Stimulated activated CD4-positive, alpha-beta T cell treated with anti-CD3 and anti-CD28 coated beads, Interleukin-12 subunit alpha, Interleukin-12 subunit beta, amount 100 ng/mL, for 4 hours (primary cell): ENCODE measurements at places on chromosomes 12 and 14.
A peak's percentile ranks its signal among the peaks of the same experiment; 100 is the strongest.

DNA sequence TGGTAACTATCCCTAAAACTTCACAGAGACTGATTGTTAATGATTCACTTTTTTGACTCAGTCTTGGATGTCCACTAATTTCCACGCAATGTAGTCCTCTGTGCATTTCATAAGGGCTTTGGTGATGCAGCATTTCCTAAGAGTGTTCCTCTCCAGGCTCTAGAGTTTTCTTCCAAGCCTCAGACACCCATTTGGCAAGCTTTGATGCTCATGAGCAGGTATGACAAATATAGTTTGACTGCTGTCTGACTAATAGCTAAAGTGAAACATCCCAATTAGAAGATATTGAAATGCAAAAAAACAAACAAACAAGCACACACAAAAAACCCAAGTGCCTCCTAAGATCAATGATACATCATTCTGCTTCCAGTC, 1.5 kb upstream of the VAMP1 start:
- DNase-seq = no peak

DNA sequence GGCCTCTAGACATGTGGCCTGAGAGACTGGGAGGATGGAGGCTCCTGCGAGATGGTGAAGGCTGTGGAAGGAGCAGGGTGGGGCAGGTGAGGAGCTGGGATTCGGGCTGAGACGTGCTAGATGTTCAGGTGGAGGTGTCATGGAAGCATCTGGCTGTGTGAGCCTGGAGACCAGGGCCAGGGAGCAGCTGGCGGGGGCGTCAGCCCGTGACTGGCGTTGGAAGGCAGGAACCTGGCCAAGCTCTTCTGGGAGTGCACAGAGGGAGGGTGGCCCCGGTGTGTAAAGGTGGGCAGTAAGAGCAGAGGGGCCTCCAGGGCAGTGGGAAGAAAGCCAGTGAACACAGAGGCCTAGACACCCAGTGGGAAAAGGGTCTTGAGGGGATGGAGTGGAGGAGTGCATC, 55.1 kb upstream of the RD3L start:
- no peak for DNase-seq

GRCh38 chr12:56932146-56932545, 2.1 kb downstream of the SDR9C7 start:
- DNase-seq = no peak

DNA sequence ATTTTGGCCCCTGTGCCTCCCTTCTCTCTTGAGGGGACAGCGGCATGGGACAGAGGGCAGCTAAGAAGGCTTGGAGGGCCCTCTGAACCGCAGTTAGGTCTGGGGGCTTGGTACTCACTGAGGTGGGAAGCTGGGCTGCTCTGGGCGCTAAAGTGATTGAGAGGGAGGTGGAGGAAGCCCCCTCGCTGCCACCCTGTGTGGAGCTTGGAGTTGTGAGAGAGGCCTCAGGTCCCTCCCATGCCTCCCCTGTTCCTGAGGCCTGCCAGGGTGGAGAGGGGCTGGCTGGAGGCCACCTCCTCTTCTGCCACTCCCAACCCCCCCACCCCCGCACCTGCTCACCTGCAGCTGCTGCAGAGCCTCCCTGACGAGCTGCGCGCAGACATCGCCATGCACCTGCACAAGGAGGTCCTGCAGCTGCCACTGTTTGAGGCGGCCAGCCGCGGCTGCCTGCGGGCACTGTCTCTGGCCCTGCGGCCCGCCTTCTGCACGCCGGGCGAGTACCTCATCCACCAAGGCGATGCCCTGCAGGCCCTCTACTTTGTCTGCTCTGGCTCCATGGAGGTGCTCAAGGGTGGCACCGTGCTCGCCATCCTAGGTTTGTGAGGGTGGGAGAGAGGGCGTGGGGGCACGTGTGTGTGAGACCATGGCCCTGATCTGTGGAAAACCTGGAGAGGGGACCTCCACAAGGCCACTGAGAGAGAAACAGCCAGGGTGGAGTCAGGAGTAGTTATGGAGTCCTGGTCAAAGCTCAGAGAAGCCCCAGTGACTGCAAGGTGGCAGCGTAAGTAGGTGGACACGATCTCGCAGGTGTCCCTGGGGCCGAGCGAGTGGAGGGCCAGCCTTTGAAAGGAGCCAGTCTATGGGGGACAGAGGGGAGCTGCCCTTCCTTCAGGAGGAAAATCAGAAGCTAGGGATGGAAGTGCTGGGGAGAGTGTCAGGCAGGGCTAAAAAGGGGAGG, 11.2 kb downstream of the KCNH3 start:
- no peak for DNase-seq

- no peak for DNase-seq
Measured at GRCh38 chr12:66516561-66516960, 162.3 kb downstream of the GRIP1 start.

- no peak for DNase-seq
Measured at GRCh38 chr12:32051511-32052211, 55.0 kb upstream of the BICD1 start.

DNA sequence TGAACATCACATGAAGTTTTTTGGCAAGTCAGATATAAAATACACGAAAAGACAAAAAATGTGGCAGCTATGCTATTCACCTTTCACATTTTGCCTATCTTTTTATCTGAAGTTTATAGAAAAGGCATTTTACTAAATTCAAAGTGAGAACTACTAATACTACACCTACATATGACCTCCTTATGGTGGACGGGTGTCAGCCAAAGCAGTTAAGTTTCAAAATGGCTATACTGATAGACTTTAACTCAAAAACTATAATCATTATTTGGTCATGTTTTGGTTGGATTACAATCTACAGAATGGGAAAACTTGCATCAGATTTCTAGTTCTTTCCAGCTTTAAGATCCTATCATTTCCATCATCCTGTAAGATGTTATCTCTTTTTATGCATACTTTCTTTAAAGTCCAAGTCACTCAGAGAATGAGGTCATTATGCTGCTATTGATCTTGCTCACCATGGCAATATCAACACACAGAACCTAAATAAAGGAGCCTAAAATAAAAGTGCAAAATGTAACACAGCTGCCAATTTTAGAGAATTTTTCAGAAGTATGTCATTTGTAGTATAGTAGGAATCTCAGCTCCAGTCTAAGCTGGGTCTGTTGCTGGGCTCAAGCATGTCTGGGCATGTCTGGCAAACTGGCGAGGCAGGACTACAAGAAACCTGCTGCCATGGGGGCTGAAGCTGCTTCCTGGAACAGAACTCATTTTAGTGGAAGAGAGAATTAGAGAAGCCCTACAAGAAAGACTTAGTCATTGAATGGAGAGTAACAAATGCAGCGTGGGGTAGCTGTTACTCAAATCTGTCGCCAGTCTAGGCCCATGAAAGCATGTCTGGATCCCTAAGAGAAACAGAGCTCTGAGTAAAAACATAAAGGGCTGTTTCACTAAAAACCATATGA, 7.6 kb upstream of the AEBP2 start:
- DNase-seq = peak; percentile 11

GRCh38 chr12:132163041-132163910, 19.0 kb downstream of the NOC4L start:
- no peak for DNase-seq

- DNase-seq = no peak
Measured at GRCh38 chr14:59629444-59630287, 53.1 kb upstream of the CCDC175 start.

GRCh38 chr12:124864326-124864752, 675 bp upstream of the SCARB1 start:
- DNase-seq = no peak

GRCh38 chr14:38469156-38469555, 213.3 kb upstream of the CLEC14A start:
- DNase-seq = no peak

- DNase-seq = no peak
Measured at GRCh38 chr12:77058740-77059139, 6.6 kb downstream of the E2F7 start.

DNA sequence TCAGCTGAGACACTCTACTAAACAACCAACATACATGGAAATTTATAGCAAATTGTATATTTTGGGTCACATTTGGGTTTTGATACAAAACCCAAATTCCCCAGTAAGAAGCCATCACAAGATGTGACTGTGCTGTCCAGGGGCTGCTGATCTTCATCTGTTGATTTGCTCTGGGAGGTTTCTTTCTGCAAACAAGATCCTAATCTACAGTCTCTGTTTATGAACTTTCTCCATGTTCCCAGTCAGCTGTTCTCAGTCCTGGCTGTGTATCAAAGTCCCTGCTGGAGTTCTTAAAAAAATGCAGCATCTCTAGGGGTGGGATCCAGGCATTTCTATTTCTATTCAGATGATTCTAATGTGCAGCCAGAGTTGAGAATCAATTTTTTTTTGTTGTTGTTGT, 85.1 kb downstream of the ATP23 start:
- DNase-seq = no peak

DNA sequence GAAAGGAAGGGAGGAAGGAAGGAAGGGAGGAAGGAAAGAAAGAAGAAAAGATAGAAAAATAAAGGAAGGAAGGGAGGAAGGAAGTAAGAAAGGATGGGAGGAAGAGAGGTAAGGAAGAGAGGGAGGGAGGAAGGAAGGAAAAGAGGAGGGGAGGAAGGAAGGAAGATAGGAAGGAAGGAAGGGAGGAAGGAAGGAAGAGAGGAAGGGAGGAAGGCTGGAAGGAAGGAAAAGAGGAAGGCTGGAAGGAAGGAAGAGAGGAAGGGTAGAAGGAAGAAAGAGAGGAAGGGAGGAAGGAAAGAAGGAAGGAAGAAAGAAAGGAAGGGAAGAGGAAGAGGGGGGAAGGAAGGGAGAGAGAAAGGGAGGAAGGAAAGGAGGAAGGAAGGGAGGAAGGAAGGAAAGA, 12.8 kb upstream of the WIF1 start:
- no peak for DNase-seq

- no peak for DNase-seq
Measured at GRCh38 chr12:18429366-18429765, 168.0 kb downstream of the PIK3C2G start.

GRCh38 chr12:3520711-3521110, 29.7 kb downstream of the PRMT8 start:
- DNase-seq = no peak

GRCh38 chr14:77157740-77158139, 16.1 kb upstream of the ZDHHC22 start:
- DNase-seq = no peak

GRCh38 chr14:23366426-23366921, 1.5 kb upstream of the EFS start:
- DNase-seq = no peak

DNA sequence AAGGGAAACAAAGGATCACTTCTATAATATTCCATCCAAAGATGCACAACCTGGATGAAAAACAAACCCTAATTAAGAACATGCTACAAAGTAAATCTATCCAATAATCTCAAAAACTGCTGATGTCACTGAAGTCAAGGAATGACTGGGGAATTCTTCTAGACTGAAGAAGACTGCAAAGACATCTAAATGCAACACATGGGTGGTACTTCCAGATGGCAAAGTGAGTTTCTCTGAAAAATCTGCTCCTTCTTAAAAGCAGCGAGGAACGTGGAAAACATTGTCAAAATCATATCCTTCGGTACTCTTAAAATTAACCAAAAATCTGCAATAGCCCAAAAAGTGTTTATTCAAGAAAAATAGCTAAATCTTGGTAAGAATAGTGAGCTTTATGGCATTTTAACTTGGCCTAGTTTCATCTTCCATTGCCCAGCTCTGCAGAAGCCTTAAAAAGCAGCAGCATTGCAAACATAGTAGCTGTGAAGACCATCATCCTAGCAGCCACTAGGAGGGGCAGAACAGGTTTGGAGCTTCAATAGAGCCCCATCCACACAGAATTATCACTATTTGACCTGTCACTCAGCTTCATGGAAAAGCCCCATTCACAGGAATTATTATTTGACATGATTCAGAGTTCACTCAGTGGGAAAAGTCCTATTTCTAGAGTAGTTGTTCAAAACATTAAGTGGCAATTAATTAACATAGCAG, 7.4 kb downstream of the CLEC14A start:
- DNase-seq = no peak

DNA sequence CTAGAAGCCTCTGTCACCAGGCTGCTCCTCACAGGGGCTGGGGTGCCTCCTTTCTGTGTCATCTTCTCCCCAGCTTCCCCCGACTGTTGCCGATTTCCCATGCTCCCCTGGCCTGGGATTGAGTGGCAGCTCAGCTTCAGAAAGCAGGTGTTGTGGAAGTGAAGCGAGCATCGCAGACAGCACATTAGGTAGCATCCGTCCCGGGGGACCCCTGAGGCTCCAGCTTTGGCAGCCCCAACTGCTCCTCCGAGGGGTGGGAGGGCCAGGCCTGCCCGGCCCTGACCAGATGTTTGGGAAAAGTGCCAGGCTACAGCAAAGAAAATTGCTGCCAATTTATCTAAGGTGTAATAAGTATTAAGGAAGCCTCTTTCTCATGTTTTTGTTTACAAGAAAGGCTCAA, 1045.6 kb downstream of the BCL11B start:
- no peak for DNase-seq

DNA sequence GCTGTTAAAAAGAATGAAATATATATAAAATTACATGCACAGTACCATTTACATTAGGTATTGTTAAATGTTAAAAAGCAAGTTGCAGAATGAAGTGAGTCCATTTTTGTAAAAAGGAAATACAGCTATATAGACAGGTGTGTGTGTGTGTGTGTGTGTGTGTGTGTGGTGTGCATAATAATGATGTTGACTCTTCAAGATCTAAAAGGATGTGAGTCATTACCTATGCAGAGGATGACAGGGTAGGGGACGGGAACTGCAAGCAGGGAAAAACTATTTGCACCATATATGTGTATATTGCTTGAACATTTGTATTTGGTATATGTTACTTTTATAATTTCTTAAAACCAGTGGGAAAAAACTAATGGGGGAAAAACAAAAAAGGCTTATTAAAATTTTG, 3.1 kb downstream of the C14orf39 start:
- DNase-seq = no peak

- DNase-seq = no peak
Measured at GRCh38 chr12:3544296-3544965, 53.4 kb downstream of the PRMT8 start.

- DNase-seq = no peak
Measured at GRCh38 chr14:38207736-38208617, at the start of gene SSTR1. SSTR1 (plus strand) TSS chr14:38207904; CDS start chr14:38209390, 1,486 bp downstream.

GRCh38 chr14:57291692-57292647, 23.2 kb downstream of the AP5M1 start:
- no peak for DNase-seq

DNA sequence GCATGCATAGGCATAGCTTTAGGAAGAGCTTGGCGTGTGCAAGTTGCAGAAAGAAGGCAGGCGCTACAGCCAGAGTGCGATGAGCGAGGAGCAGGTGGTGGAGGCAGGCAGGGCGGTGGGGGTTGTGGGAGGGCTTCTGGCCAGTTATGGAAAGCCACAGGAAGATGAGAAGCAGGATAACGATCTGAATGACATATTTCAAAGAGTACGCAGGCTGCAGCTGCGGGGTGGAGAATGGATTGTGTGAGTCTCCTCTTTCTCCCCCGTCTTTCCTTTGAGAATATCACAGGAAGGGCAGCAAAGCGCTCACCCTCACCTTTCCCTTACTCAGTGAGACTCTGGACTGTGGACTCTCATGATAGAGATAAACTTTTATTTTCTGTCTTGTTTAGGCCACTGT, 48.7 kb upstream of the PLXNC1 start:
- DNase-seq = no peak
